ENCODE measurements at places on chromosomes 5 and 9.

DNA sequence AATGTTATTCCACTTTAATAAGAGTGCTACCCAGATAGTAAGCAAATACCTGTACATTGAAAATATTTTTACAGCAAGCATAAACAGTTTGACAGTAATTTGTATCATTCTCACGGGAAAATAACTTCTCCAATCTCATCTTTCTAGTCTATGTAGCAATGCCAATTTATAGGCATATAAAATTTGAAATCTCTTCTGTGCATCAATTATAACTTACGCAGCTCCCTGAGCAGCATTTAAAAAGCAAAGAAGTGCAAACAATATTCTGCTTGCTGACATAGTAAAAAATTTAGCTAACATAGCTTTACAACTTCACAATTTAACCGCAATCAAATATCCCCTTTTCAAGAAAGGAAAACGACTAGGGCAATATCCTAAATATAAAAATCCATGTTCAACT is 257.3 kb downstream of the FBXL17 start:
- no peak overlapping the region for H3K4me3 ChIP-seq
- H3K27me3 ChIP-seq, result no peaks in the 10 kb centered on the region
- no peaks in the 10 kb centered on the region for H3K36me3 ChIP-seq
- peaks cover 20% of the 10 kb centered on the region for H3K4me1 ChIP-seq
- no peak overlapping the region for H3K27ac ChIP-seq
- no peak for DNase-seq

DNA sequence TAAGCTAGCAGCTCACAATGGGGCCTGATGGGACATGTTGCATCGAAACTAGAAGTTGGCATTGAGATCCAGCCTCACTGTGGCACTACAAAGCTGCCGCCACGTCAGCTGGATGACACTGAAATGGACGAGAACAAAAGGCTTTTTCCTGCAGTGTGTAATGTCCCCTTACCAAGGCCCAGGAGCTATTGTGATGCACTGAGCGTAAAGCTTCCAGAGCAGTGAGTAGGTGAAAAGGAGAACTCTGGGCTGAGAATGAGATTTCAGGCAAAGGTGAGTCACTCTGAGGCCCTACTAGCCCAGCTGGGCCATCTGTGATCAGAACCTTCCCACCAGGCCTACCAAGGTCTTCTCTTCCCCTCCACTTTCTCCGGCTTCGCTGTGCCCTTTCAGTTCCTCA is 528.1 kb upstream of the KLF4 start:
- DNase-seq, result no peak
- no peaks in the 10 kb centered on the region for H3K4me1 ChIP-seq
- no peaks in the 10 kb centered on the region for H3K36me3 ChIP-seq
- H3K4me3 ChIP-seq, result no peak overlapping the region
- no peak overlapping the region for H3K27ac ChIP-seq

GRCh38 chr9:10127867-10128266 is 484.9 kb downstream of the PTPRD start:
- H3K4me1 ChIP-seq, result no peaks in the 10 kb centered on the region
- H3K36me3 ChIP-seq, result no peaks in the 10 kb centered on the region
- H3K27me3 ChIP-seq, result no peaks in the 10 kb centered on the region
- H3K27ac ChIP-seq, result no peak overlapping the region
- no peak overlapping the region for H3K4me3 ChIP-seq

- no peak overlapping the region for H3K27ac ChIP-seq
- DNase-seq, result no peak
- peaks cover 54% of the 10 kb centered on the region for H3K36me3 ChIP-seq
- H3K4me3 ChIP-seq, result no peak overlapping the region
- H3K27me3 ChIP-seq, result no peaks in the 10 kb centered on the region
These were observed 132.2 kb downstream of the CDC42SE2 start for GRCh38 chr5:131396015-131396414.

- no peaks in the 10 kb centered on the region for H3K27me3 ChIP-seq
- no peak for DNase-seq
- no peak overlapping the region for H3K4me3 ChIP-seq
- H3K27ac ChIP-seq, result no peak overlapping the region
These were observed 69.2 kb downstream of the STK32A start for GRCh38 chr5:147303976-147304375.

- no peaks in the 10 kb centered on the region for H3K36me3 ChIP-seq
- H3K27me3 ChIP-seq, result no peaks in the 10 kb centered on the region
- H3K4me3 ChIP-seq, result no peak overlapping the region
These were observed 50.9 kb downstream of the ANKRD31 start for GRCh38 chr5:75185763-75186162.

DNA sequence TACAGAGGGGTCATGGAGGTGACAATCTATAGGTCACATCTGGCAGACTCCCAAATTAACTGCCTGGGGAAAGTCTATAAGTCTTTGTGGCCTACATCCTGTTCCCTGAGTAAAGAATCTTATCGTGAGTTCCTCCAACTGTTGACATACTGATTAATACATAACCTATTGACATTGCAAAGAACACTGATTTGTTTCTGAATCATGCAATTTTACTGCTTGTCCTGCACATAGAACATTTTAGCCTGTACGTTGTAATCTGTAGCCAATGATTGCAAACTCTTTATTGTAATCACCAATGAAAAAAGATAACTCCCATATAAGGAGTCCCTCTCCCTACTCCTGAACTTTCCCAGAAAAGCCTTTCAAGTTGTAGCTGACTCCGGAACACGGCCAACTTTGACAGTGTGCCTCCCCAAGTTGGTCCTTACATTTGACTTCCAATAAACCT is 18.8 kb upstream of the OR2K2 start:
- H3K4me1 ChIP-seq, result no peaks in the 10 kb centered on the region
- H3K27ac ChIP-seq, result no peak overlapping the region
- H3K4me3 ChIP-seq, result no peak overlapping the region
- DNase-seq, result no peak
- H3K36me3 ChIP-seq, result no peaks in the 10 kb centered on the region
- H3K27me3 ChIP-seq, result no peaks in the 10 kb centered on the region

- peaks cover 17% of the 10 kb centered on the region for H3K27me3 ChIP-seq
- H3K36me3 ChIP-seq, result no peaks in the 10 kb centered on the region
- no peaks in the 10 kb centered on the region for H3K4me1 ChIP-seq
- no peak overlapping the region for H3K4me3 ChIP-seq
- no peak for DNase-seq
- H3K27ac ChIP-seq, result no peak overlapping the region
These were observed 494.8 kb upstream of the WWC1 start for GRCh38 chr5:167796672-167797071.

- DNase-seq, result no peak
- no peaks in the 10 kb centered on the region for H3K27me3 ChIP-seq
- no peak overlapping the region for H3K27ac ChIP-seq
- H3K36me3 ChIP-seq, result no peaks in the 10 kb centered on the region
- H3K4me3 ChIP-seq, result no peak overlapping the region
- H3K4me1 ChIP-seq, result no peaks in the 10 kb centered on the region
These were observed 93.1 kb upstream of the S1PR3 start for GRCh38 chr9:88898039-88898720.

- no peaks in the 10 kb centered on the region for H3K27me3 ChIP-seq
- H3K27ac ChIP-seq, result no peak overlapping the region
- no peaks in the 10 kb centered on the region for H3K4me1 ChIP-seq
- DNase-seq, result no peak
- H3K36me3 ChIP-seq, result peaks cover 87% of the 10 kb centered on the region
- no peak overlapping the region for H3K4me3 ChIP-seq
These were observed 9.3 kb downstream of the TOR1A start for GRCh38 chr9:129814432-129815223.

DNA sequence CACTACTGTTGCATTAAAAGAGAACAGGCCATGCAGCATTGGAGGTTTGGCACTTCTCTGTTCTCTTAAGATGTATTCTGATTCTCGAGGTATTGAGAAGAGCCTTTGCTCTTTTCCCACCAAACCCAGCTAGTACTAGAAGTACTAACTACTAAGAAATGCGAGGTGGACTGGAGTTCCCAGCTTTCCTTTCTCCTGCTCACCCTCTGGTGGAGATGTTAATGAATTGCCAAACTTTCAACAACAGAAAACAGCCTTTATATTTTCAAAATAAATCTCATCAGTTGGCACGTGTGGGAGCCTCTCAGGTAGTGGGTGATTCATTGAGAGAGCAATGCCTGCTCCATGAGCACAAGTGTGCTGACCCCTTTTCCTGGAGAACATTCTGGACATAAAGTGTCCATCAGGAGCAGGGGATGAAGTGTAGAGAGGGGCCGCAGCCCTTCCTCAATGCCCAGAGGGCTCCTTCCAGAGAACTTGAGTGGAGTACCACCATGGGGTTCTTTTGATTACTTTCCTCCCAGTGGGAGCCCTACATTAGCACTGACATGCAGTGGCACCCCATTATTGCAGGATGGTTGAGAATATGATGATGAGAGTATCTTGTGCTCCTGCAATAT is 45.7 kb downstream of the TMEM174 start:
- H3K4me3 ChIP-seq, result no peak overlapping the region
- peaks cover 100% of the 10 kb centered on the region for H3K27me3 ChIP-seq
- no peaks in the 10 kb centered on the region for H3K36me3 ChIP-seq
- DNase-seq, result no peak
- peaks cover 14% of the 10 kb centered on the region for H3K4me1 ChIP-seq
- no peak overlapping the region for H3K27ac ChIP-seq

DNA sequence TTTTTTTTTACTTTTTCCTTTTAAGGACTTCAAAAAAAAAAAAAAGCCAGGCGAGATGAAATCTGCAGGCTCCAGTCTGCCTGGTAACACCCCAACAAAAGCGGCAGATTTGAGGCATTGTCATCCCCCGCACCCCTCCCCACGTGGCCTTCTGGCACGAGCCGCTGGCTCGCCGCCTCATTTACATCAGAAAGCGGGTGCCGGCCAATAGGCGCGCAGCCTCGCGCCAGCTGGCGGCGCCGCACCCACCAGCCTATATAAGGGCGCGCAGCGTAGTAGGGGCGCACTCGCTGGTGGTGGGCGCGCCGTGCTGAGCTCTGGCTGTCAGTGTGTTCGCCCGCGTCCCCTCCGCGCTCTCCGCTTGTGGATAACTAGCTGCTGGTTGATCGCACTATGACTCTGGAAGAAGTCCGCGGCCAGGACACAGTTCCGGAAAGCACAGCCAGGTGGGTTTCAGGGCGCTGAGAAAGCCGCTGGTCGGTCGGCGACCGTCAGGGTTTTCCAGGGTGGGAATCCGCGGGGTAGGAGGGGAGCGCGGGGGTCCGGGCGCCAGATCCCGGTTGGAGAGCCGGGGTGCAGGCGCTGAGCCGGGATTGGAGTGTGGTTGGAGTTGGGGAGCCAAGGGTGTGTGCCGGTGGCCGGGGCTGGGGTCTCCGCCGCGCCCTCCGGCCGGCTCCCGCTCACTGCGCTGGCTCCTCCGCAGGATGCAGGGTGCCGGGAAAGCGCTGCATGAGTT is at the start of gene GADD45G:
GADD45G (plus strand) TSS at position 284 of the 736 bp plus-strand sequence; CDS start at position 394, 110 bp downstream.
- peaks cover 7% of the 10 kb centered on the region for H3K36me3 ChIP-seq
- H3K27me3 ChIP-seq, result no peaks in the 10 kb centered on the region
- H3K27ac ChIP-seq, result peak within 1 kb of the TSS; percentile 93
- DNase-seq, result peak; percentile 91
- peaks cover 50% of the 10 kb centered on the region for H3K4me1 ChIP-seq

DNA sequence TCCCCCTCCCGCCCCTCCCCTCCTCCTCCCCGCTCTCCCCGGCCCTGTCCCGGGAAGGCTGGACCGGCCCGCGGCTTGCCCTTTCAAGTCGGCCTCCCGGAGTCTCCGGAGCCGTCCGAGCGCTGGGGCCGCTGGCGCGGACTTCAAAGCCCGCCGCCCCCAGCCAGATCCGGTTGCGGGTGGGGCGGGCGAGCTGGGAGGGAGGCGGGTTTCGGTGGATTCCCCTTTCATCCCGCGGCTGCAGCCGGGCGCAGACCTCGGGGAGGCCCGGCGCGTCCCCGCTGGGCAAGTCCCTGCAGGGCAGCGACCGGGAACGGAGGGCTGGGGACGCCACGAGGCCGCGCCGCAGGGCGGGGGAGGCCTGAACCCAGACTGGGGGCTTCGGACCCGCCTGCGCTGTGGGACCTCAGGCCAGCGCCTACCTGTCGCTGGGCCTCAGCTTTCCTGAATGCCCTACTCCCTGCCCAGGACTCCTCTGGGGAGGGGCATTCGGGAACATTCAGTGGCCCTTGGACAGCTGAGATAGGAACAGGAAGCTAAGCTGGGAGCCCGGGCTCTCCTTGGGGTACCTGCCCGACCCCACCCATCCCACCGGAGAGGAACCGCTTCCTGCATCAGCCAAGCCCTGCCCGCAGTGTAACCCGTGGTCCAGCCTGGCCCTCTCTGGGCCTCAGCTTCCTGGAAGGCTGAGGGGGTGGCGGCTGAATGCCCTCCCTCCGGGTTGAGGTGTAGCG is 23.4 kb downstream of the C9orf50 start:
- H3K27me3 ChIP-seq, result peaks cover 29% of the 10 kb centered on the region
- H3K27ac ChIP-seq, result peak overlapping the region; percentile 90
- no peaks in the 10 kb centered on the region for H3K36me3 ChIP-seq
- peaks cover 22% of the 10 kb centered on the region for H3K4me1 ChIP-seq

GRCh38 chr9:93827545-93828330 is 127.4 kb downstream of the BARX1 start:
- peaks cover 12% of the 10 kb centered on the region for H3K4me1 ChIP-seq
- no peak for DNase-seq
- no peak overlapping the region for H3K27ac ChIP-seq
- peak overlapping the region; percentile 64 for H3K4me3 ChIP-seq

GRCh38 chr9:105233873-105234272 is 10.6 kb upstream of the SLC44A1 start:
- H3K4me1 ChIP-seq, result no peaks in the 10 kb centered on the region
- H3K4me3 ChIP-seq, result no peak overlapping the region

DNA sequence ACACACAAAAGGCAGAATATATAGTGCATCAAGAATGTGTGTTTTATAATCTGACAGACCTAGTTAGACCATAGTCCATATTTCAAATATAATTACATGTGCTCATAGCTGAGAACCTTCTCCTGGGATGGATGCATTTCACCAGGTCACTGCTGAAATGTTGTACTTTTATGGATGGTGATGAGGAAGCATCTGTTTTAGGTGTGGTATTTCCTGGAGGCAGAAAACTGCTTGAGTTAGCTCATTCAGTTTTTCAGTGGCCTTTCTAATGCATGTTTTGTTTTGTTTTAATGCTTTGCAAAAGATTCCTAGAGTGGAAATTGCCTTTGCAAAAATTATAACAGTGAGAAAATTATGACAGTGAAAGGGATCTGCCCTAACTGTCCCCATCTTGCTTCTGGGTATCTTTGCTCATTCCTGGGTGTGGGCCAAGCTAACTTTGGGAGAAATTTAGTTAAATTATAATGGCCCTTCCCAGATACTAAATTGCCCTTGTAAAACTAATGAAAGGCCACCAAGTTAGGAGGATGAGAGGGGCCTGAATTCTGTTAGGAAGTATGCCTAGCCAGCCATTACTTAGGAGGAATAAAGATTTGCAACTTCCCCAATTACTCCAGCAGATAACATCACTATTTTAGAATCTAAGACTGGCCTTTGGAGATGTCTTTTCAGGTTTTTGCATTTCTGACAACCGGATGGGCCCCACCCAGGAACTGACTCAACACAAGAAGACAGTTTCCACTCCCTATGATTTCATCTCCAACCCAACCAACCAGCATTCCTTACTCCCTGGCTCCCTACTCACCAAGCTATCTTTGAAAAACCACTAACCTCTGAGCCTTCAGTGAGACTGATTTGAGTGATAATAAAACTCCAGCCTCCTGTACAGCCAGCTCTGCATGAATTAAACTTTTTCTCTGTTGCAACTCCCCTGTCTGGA is 7.0 kb upstream of the IL12B start:
- H3K27ac ChIP-seq, result peak overlapping the region; percentile 33
- peaks cover 7% of the 10 kb centered on the region for H3K4me1 ChIP-seq
- no peak overlapping the region for H3K4me3 ChIP-seq
- H3K27me3 ChIP-seq, result no peaks in the 10 kb centered on the region

- H3K36me3 ChIP-seq, result peaks cover 6% of the 10 kb centered on the region
- H3K4me1 ChIP-seq, result peaks cover 59% of the 10 kb centered on the region
- no peaks in the 10 kb centered on the region for H3K27me3 ChIP-seq
- peak overlapping the region; percentile 84 for H3K4me3 ChIP-seq
These were observed 637 bp upstream of the SMC5 start for GRCh38 chr9:70257991-70258691.
